ENCODE measurements at places on chromosomes 16 and 17. TPM values are rescaled to one million over a fixed set of nuclear protein-coding genes. Genes with fewer than 3 reads are reported as not detected.
A peak's percentile ranks its signal among the peaks of the same experiment; 100 is the strongest.

DNA sequence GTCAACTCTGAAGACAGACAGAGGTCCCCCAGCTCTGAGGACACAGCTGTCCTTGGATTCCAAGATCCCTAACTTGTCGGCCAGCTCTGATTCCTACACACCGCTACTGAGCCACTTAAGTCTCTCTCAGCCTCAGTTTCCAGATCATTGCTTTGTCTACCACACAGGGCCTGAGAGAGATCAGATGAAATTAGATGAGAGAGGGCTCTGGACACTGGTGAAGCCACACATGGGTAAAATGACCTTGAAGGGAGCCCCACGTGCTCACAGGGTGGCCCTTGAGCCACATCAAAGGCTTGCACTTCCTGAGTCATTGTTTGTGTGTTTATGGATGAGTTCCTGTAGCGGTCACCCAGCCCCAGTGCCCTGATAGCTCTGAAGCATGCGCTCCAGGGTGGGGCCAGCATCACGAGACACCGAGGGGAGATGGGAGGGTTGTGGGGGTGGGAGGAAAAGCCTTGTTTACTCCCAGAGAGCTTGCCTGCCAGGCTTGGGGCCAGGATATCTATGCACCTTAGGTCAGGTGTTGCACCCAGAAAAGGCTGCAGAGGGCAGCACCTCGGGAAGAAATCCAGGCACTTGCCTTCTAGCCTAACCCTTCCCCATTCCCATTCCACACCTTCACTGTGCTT lies 32.7 kb upstream of the SLC6A2 start:
- no peaks in the 10 kb centered on the region for H3K36me3 ChIP-seq
- H3K4me3 ChIP-seq: no peak overlapping the region

- peaks cover 19% of the 10 kb centered on the region for H3K4me1 ChIP-seq
- H3K27ac ChIP-seq: no peak overlapping the region
- H3K4me3 ChIP-seq: no peak overlapping the region
- no peaks in the 10 kb centered on the region for H3K36me3 ChIP-seq
Measured at GRCh38 chr16:77169650-77170236, 21.2 kb upstream of the MON1B start.

- no peak overlapping the region for H3K27ac ChIP-seq
- no peak for DNase-seq
- no peaks in the 10 kb centered on the region for H3K4me1 ChIP-seq
- H3K4me3 ChIP-seq: no peak overlapping the region
- no peaks in the 10 kb centered on the region for H3K36me3 ChIP-seq
- H3K27me3 ChIP-seq: peaks cover 11% of the 10 kb centered on the region
Measured at GRCh38 chr17:55794725-55795482, 44.1 kb downstream of the PCTP start.

DNA sequence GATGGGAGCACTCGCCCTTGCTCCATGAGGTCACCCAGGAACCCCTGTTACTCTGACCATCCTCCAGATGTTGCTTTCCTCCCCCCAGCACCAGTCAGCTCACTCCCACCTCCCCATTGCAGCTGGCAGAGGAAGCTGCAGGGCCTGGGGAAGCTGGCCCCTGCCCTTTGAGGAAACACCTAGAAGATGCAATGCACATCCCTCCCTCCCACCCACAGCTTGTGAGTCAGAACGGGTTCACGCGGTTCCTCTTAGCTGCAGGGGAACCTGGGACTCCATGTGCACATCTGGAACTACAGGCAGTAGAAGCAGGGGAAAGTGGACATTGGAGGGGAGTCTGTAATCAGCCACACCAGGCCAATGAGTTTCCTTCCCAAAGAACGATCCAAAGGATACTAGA lies 96.9 kb downstream of the KATNIP start:
- H3K4me3 ChIP-seq: no peak overlapping the region
- DNase-seq: no peak
- no peaks in the 10 kb centered on the region for H3K27me3 ChIP-seq
- no peaks in the 10 kb centered on the region for H3K36me3 ChIP-seq
- H3K27ac ChIP-seq: no peak overlapping the region
- peaks cover 36% of the 10 kb centered on the region for H3K4me1 ChIP-seq

DNA sequence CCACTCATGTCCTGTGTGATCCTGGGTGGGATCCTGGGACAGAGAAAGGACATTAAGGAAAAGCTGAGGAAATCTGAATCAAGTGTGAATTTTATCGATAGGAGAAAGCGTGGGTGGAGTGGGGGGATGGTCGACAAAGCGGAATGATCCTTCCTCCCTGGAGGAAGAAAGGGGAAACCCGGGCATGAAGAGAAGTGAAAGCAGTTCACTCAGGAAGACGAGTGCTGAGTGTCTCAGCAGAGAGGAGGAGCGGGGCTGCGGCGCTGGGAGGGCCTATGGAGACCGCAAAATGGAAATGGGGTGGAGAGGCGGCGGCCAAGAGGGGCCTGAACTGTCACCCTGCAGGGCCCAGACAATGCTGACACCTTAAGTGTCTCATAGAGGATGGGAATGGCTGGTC lies 8.7 kb downstream of the ZDHHC7 start:
- no peak overlapping the region for H3K4me3 ChIP-seq
- peaks cover 52% of the 10 kb centered on the region for H3K4me1 ChIP-seq
- DNase-seq: no peak
- H3K36me3 ChIP-seq: peaks cover 4% of the 10 kb centered on the region
- H3K27ac ChIP-seq: peak overlapping the region; percentile 33
- no peaks in the 10 kb centered on the region for H3K27me3 ChIP-seq

DNA sequence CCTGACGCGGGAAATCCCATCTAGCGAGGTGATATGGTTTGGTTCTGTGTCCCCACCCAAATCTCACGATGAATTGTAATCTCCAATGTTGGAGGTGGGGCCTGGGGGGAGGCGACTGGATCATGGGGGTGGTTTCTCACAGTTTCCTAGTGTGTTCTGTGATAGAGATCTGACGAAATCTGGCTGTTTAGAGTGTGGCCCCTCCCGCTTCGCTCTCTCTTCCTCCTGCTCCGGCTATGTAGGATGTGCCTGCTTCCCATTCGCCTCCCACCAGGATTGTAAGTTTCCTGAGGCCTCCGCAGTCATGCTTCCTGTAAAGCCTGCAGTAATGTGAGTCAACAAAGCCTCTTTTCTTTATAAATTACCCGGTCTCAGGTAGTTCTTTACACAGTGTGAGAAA lies 31.6 kb downstream of the IFT140 start:
- H3K36me3 ChIP-seq: peaks cover 42% of the 10 kb centered on the region
- no peaks in the 10 kb centered on the region for H3K4me1 ChIP-seq
- no peak overlapping the region for H3K27ac ChIP-seq
- no peak for DNase-seq

GRCh38 chr17:57881783-57882351 lies 32.0 kb upstream of the MRPS23 start:
- DNase-seq: no peak
- H3K4me3 ChIP-seq: no peak overlapping the region
- peaks cover 14% of the 10 kb centered on the region for H3K36me3 ChIP-seq
- peaks cover 57% of the 10 kb centered on the region for H3K4me1 ChIP-seq
- H3K27me3 ChIP-seq: no peaks in the 10 kb centered on the region

- H3K4me3 ChIP-seq: peak overlapping the region; percentile 80
- peak overlapping the region; percentile 89 for H3K27ac ChIP-seq
- DNase-seq: no peak
- no peaks in the 10 kb centered on the region for H3K36me3 ChIP-seq
- peaks cover 22% of the 10 kb centered on the region for H3K27me3 ChIP-seq
- peaks cover 27% of the 10 kb centered on the region for H3K4me1 ChIP-seq
Measured at GRCh38 chr17:49764559-49765180, 739 bp upstream of the FAM117A start.

DNA sequence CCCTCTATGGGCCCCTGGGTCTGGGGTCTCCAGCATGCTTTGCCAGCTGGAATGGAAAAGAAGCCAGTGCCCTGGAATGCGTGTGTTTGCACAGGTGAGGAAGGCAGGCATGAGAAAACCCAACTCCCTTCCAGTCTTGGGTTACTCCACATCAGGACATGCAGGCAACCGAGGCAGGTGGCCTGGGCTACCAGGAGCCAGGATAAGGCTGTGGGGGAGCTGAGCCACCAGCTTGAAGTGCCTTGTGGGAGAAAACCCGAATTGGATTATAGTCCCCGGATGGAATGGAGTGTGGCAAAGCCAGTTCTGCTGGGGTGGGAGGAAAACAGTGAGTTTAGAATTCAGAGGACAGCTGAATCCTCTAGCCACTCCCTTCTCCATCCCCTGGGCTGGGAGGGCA lies 7.2 kb downstream of the SRCIN1 start:
- H3K27ac ChIP-seq: peak overlapping the region; percentile 59
- H3K4me3 ChIP-seq: no peak overlapping the region
- H3K27me3 ChIP-seq: peaks cover 6% of the 10 kb centered on the region
- H3K36me3 ChIP-seq: no peaks in the 10 kb centered on the region
- peaks cover 39% of the 10 kb centered on the region for H3K4me1 ChIP-seq

DNA sequence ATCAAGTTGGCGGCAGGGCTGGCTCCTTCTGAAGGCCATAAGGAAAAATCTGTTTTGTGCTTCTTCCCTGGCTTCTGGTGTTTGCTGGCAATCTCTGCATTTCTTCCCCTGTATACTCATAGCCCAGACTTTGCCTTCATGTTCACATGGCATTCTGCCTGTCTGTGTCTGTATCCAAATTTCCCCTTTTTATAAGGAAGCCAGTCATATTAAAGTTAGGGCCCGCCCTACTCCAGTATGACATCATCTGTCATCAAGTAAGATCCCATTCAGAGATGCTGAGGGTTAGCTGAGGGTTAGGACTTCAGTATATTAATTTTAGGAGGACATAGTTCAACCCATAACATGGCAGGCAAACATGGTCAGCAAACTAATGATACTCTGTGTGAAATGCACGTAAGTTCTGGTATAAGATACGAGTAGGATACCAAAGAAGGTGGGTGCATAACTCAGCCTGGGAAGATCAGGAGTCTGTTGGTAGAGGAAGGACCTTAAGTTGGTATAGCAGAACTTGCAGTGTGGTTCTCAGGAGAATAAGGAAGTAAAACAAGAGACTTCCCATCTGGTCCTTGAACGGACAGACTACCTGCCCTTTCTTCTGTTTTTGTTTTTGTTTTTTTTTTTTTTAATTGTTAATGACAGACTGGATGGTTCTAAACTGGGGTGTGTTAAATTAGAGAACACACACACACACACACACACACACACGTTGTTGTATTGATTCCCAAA lies 13.9 kb downstream of the MAP2K6 start:
- H3K36me3 ChIP-seq: no peaks in the 10 kb centered on the region
- H3K27me3 ChIP-seq: no peaks in the 10 kb centered on the region

DNA sequence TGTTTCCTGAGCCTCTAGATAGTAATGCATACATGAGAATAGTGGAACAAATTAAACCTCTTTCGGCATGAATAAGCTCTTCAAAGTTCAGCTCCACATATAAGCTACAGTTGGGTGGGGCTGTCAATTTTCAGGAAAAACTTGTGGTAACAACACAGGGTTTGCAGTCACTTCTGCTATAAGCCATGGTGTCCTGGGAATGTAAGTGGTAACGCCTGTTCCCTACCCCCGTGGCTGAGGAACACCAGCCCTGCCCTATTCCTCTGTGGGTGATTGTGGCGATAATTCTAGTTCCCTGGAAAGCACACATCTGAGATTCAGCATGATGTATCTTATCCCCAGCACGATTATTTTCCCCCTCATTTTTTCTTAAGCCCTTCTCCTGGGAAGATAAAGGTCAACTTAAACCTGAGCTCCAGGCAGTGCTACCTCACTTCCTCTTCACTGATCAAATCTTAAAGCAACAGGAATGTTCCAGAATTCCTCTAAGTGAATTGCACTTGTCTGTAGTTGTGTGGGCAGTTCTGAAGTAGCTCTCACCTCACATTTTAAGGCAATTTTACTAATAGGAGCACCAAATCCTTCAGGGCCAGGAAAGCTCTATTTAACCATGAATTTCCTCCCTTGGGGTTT lies 500.7 kb upstream of the HSBP1 start:
- no peaks in the 10 kb centered on the region for H3K4me1 ChIP-seq
- H3K27ac ChIP-seq: no peak overlapping the region
- H3K27me3 ChIP-seq: peaks cover 33% of the 10 kb centered on the region
- H3K36me3 ChIP-seq: no peaks in the 10 kb centered on the region
- H3K4me3 ChIP-seq: no peak overlapping the region

SPN gene
- total RNA-seq: 0.38 TPM

JUP gene
- total RNA-seq: 205 TPM

SCRN2 gene
- total RNA-seq: 49.7 TPM

SHISA9 gene
- not detected for total RNA-seq

RNF222 gene
- total RNA-seq: not detected

IGFALS gene
- 0.34 TPM for total RNA-seq
